ENCODE measurements at places on chromosomes 7 and 10. TPM values are rescaled to one million over a fixed set of nuclear protein-coding genes. Genes with fewer than 3 reads are reported as not detected.

- no peaks in the 10 kb centered on the region for H3K36me3 ChIP-seq
- no peak for DNase-seq
- H3K27ac ChIP-seq, result no peak overlapping the region
- no peak overlapping the region for H3K4me3 ChIP-seq
- no peaks in the 10 kb centered on the region for H3K4me1 ChIP-seq
These were observed 22.9 kb upstream of the CREB3L2 start for GRCh38 chr7:138024765-138025164.

DNA sequence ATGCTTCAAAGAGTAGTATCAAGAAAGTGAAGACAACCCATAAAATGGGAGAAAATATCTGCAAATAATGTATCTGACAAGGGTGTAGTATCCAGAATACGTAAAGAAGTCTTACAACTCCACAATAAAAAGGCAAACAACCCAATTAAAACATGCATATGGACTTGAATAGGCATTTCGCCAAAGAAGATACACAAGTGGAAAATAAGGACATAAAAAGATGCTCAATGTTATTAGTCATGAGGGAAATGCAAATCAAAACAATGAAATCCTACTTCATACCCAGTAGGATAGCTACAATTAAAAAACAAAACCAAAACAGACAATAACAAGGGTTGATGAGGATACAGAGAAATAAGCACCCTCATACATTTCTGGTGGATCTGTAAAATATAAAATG, 79.2 kb downstream of the NUDCD3 start:
- H3K4me1 ChIP-seq, result peaks cover 9% of the 10 kb centered on the region
- no peak for DNase-seq

DNA sequence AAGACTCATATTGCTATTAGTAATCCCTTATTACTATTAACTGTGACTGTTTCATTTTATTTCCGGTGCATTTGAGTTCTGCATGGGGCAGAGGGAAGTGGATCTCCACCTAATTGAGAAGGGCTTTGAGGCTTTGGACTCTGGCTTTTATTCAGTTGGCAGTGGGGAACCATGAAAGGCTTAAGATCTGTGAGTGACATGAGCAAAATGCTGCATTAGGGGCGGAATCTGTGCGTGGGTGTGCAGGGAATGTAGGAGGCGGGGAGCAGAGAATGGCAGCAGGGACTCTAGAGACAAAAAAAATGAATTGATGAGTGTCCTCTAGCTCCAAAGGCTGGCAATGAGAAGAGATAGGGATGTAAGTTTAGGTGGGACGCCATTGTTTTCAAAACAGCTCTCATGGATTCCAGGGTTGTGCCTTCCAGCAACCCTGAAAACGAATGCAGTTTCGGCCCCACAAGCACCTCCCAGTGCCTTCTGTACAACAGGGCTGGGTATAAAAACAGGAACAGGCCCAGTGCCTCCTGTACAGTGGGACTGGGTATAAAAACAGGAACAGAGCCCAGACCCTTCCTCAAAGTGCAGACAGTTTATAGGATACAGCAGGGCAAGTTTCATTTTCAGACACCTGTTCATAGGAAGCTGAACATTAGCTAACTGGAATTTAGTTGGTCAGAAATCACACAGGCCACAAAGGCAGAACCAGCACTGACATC, 663.3 kb upstream of the FOXK1 start:
- H3K36me3 ChIP-seq, result no peaks in the 10 kb centered on the region
- H3K4me1 ChIP-seq, result no peaks in the 10 kb centered on the region
- no peaks in the 10 kb centered on the region for H3K27me3 ChIP-seq
- no peak for DNase-seq

DNA sequence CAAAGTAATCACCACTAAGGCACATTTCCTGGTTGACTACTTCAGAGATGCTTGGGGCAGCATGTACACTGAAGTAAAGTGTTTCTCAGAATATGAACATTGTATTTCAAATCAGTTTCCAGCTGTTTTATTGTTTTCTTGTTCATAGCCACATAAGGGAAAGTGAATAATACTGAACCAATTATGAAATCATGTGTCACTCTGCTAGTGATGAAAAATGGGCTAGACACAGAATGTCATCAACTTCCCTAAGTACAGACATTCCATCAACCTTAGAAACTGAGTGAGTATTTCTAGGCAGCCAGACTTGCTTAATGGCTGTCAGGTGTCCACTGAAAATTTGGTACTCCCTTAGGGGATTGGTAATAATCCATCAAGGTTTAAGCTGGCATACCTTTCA, 603.5 kb downstream of the ARL4A start:
- no peaks in the 10 kb centered on the region for H3K4me1 ChIP-seq
- no peak overlapping the region for H3K27ac ChIP-seq
- no peaks in the 10 kb centered on the region for H3K27me3 ChIP-seq
- H3K4me3 ChIP-seq, result no peak overlapping the region
- H3K36me3 ChIP-seq, result no peaks in the 10 kb centered on the region

FKBP6 gene
- total RNA-seq, result not detected

GRCh38 chr7:128843938-128844621, 13.9 kb downstream of the FLNC start:
- no peaks in the 10 kb centered on the region for H3K4me1 ChIP-seq
- no peaks in the 10 kb centered on the region for H3K27me3 ChIP-seq
- H3K27ac ChIP-seq, result no peak overlapping the region
- DNase-seq, result no peak

- no peaks in the 10 kb centered on the region for H3K36me3 ChIP-seq
- H3K27me3 ChIP-seq, result no peaks in the 10 kb centered on the region
- peak overlapping the region; percentile 3 for H3K27ac ChIP-seq
- peaks cover 55% of the 10 kb centered on the region for H3K4me1 ChIP-seq
- no peak overlapping the region for H3K4me3 ChIP-seq
These were observed 5.2 kb downstream of the CLIP2 start for GRCh38 chr7:74294191-74294998.

DNA sequence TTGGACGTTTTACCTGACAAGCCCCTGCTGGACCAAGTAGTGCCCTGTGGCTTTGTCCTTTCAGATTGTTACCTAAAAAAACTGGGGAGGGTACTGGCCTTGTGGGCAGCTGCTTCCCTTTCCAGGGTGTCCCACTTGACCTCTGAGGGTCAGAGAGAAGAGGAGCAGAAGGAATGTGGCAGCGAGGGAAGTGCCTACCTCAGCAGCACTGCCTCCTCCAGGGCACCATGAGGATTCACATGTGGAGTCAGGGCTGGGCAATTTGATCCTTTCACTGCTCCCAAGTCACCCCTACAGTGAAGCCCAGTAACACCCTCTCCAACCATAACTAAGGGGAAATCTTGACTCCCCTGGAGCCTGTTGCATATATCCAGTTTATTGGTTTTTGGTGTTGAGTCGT, 64.6 kb downstream of the ITGB1 start:
- DNase-seq, result no peak
- H3K4me3 ChIP-seq, result no peak overlapping the region
- no peaks in the 10 kb centered on the region for H3K4me1 ChIP-seq
- no peak overlapping the region for H3K27ac ChIP-seq
- H3K27me3 ChIP-seq, result no peaks in the 10 kb centered on the region

- no peak overlapping the region for H3K27ac ChIP-seq
- H3K27me3 ChIP-seq, result no peaks in the 10 kb centered on the region
- no peak for DNase-seq
These were observed 4.4 kb downstream of the NACAD start for GRCh38 chr7:45084336-45084735.

TMEM273 gene
- total RNA-seq, result 17.9 TPM

- peaks cover 39% of the 10 kb centered on the region for H3K4me1 ChIP-seq
- DNase-seq, result no peak
- H3K4me3 ChIP-seq, result peak overlapping the region; percentile 77
- no peaks in the 10 kb centered on the region for H3K36me3 ChIP-seq
- no peaks in the 10 kb centered on the region for H3K27me3 ChIP-seq
- peak overlapping the region; percentile 72 for H3K27ac ChIP-seq
These were observed 704 bp upstream of the ERLIN1 start for GRCh38 chr10:100186253-100187212.

PDE1C gene
- 19.2 TPM for total RNA-seq

DNA sequence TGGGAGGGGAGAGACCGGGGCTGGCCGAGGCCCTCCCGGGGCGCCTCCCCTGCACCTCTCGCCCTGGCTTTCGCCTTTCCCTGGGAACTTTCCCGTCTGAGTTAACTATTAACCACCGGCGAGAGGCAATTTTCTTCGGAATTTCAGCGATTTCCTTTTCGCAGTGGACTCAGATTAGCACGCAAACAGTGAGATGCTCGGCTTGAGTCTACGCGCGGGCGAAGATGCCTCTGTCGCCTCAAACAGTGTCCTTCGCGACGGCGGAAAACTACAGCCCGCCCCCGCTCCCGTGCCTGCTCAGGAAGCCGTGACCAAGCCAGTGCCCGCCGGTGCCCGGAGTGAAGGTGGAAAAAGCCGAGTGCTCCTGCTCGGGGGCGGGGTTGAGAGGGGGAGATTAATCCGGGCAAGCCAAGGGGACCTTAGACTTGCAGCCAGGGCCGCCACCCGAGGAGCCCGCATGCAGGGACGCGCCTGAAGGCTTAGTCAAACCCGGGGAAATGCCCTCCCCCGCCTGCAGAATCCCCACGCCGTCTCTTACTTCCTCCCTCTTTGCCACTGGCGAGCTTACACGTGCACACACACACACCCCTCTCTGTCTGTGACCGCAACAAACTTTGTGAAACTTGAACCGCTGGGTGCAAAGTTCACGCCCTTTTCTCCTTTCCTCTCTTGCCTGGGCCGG, 14.5 kb upstream of the PAX2 start:
- H3K4me3 ChIP-seq, result no peak overlapping the region
- no peaks in the 10 kb centered on the region for H3K36me3 ChIP-seq
- H3K4me1 ChIP-seq, result peaks cover 26% of the 10 kb centered on the region
- no peak for DNase-seq
- peaks cover 34% of the 10 kb centered on the region for H3K27me3 ChIP-seq
- no peak overlapping the region for H3K27ac ChIP-seq

DNA sequence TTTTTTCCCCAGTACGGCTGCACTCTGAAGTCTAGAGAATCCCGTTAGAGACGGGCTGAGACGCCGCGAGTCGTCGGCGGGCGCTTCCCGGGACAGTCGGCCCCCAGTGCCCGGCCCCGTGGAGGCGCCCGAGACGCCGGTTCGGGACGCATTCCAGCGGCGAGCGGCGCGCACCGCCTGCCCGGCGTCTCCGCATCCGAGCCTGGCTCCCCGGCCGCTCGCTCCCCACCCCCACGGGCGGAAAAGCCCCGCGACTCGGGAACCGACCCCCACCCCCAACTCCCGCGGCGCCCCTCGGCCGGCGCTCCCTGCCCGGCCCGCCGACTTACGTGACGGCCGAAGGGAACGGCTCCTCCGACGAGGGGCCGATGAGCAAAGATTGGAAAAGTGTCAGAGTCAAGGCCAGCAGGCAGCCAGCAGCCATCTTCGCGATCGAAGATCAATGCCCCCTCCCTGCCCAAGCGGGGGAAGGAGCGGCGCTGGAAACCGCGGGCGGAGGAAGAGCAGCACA, 486 bp downstream of the CACNA2D1 start:
- H3K4me1 ChIP-seq, result peaks cover 12% of the 10 kb centered on the region
- H3K27ac ChIP-seq, result peak overlapping the region; percentile 83
- DNase-seq, result no peak
- H3K4me3 ChIP-seq, result peak overlapping the region; percentile 76
- H3K36me3 ChIP-seq, result no peaks in the 10 kb centered on the region

PDK4 gene
- 399 TPM for total RNA-seq

MEOX2 gene
- total RNA-seq, result 1.7 TPM

DNA sequence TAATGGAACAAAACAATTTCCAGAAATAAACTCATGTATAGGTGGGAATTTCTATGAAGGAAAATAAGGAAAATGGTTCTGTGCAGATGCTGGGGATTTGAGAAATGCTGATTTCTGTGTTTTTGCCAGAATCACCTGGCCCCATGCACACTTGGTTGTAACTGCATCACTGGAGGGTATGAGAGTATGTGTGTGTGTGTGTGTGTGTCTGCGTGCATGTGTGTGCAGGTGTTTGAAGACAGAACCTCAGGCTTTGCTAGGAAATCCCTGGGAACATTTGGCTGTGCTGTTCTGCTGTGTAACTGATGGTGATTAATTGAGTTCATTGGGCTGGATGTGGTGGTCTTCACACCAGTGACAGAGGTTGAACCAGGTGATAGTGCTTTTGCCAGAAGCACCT, 141.6 kb downstream of the CAMK1D start:
- H3K27me3 ChIP-seq, result no peaks in the 10 kb centered on the region
- no peaks in the 10 kb centered on the region for H3K36me3 ChIP-seq
- H3K4me1 ChIP-seq, result no peaks in the 10 kb centered on the region

PHF14 gene
- 43.5 TPM for total RNA-seq

CDHR3 gene
- total RNA-seq, result 8.8 TPM

- H3K4me1 ChIP-seq, result peaks cover 41% of the 10 kb centered on the region
- H3K27ac ChIP-seq, result peak within 1 kb of the TSS; percentile 99
- peak; percentile 92 for DNase-seq
- H3K27me3 ChIP-seq, result no peaks in the 10 kb centered on the region
These were observed at the start of gene SKIDA1 for GRCh38 chr10:21525367-21526187. Gene SKIDA1, minus strand, starts transcription at chr10:21525682. Its CDS starts 7,860 bp downstream, at chr10:21517822.

DNA sequence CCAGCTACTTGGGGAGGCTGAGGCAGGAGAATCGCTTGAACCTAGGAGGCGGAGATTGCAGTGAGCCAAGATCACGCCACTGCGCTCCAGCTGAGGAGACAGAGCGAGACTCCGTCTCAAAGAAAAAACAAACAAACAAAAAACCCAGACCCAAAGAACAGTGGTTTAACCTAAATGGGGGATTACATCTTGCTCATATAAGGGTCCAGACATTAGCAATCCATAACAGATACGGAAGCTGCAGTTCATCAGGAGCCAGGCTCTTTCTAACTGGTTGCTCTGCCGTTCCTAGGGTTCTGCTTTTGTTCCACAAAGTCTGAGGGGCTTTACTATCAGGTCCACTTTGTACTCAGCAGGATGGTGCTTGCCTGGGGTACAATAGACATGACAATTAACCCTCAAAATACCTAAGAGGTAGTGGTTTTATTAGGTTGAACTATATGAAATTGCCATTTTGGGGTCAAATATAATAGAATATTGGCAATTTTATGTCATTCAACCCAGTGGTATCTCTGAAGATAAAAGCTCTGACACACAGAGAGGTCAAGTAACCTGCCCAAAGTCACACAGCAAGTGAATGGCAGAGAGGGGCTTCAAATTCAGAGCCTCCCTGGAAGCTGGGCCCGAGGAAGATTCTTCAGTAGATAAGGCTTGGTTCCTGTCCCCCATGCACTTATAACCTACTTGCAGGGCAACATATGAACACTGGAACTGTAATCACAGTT, 21.3 kb downstream of the NYAP1 start:
- H3K4me1 ChIP-seq, result no peaks in the 10 kb centered on the region
- no peak overlapping the region for H3K27ac ChIP-seq
- H3K36me3 ChIP-seq, result no peaks in the 10 kb centered on the region
- H3K27me3 ChIP-seq, result no peaks in the 10 kb centered on the region

- H3K4me1 ChIP-seq, result peaks cover 26% of the 10 kb centered on the region
- no peaks in the 10 kb centered on the region for H3K36me3 ChIP-seq
- H3K4me3 ChIP-seq, result peak within 1 kb of the TSS; percentile 76
These were observed at the start of gene ZNF467 for GRCh38 chr7:149773446-149774236. Gene ZNF467, minus strand, starts transcription at chr7:149773588. Its CDS starts 2,556 bp downstream, at chr7:149771032.

- no peak for DNase-seq
- no peak overlapping the region for H3K4me3 ChIP-seq
- H3K4me1 ChIP-seq, result no peaks in the 10 kb centered on the region
- no peak overlapping the region for H3K27ac ChIP-seq
- H3K27me3 ChIP-seq, result no peaks in the 10 kb centered on the region
- no peaks in the 10 kb centered on the region for H3K36me3 ChIP-seq
These were observed 16.1 kb upstream of the NKX6-2 start for GRCh38 chr10:132802048-132802447.

GRCh38 chr10:56360583-56360966, 484 bp downstream of the ZWINT start:
- peaks cover 11% of the 10 kb centered on the region for H3K4me1 ChIP-seq
- DNase-seq, result no peak

GRCh38 chr10:71267508-71268240, 51.4 kb upstream of the SLC29A3 start:
- DNase-seq, result no peak
- no peaks in the 10 kb centered on the region for H3K36me3 ChIP-seq
- H3K27me3 ChIP-seq, result no peaks in the 10 kb centered on the region
- no peak overlapping the region for H3K27ac ChIP-seq
